Stimulated activated CD4-positive, alpha-beta T cell treated with anti-CD3 and anti-CD28 coated beads, Interleukin-1b, Interleukin-23, amount 100 ng/mL, for 1 hour (primary cell): ENCODE measurements at places on chromosomes 4 and X.

DNA sequence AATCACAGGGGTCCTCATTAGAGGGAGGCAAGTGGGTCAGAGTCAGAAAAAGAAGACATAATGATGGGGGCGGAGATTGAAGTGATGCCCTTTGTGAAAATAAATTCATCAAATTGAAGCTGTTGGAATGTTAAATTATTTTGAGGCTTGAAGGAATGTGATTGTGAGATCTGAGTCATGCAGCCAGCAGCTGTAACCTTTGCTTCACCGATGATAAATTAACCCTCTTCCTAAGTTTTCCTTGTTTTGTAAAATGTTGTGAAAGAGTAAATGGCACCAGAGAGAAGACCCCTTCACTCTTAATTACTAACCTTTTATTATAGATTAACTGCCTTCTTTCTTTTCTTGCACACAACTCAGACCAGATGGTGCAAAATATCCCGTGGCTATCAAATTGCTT lies 47.7 kb upstream of the FAM9A start:
- DNase-seq = no peak

DNA sequence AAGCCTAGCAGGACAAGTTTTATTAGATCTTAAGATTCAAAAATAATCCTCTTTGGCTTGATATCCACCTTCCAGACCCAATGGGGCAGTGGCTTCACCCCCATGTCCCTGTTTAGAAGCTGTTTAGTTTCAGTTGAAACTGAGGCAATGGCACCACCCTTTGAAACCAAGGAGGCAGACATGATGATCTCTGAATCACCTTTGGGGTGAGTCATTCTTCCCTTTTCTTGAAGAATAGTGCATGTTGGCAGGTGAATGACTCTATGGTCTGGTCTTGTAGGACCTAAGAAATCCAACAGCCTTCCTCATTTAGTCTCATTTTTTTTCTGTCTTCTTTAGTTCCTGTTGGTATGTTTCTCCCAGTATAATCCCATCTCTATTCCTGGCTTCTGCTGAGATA lies 29.5 kb upstream of the BMP15 start:
- no peak for DNase-seq

- DNase-seq = no peak
Measured at GRCh38 chr4:173301518-173302201, 32.5 kb downstream of the HMGB2 start.

DNA sequence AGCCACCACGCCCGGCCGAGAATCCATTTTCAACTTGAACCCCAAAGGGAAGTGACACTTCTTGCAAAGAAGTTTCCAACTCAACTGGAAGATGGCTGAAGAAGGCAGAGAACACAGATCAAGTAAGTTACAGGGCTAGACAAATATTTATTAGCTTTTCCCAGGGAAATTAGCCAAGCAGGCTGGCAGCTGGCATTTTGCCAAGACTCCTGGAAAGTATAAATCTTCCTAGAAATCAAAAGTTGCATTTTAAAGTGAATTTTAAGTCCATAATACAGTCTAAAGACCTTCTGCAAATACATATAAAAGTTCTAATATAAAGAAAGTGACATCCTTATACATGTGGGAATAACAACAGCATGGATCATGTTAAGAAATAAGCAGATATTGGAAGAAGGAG lies 3.4 kb upstream of the MRPL1 start:
- no peak for DNase-seq

DNA sequence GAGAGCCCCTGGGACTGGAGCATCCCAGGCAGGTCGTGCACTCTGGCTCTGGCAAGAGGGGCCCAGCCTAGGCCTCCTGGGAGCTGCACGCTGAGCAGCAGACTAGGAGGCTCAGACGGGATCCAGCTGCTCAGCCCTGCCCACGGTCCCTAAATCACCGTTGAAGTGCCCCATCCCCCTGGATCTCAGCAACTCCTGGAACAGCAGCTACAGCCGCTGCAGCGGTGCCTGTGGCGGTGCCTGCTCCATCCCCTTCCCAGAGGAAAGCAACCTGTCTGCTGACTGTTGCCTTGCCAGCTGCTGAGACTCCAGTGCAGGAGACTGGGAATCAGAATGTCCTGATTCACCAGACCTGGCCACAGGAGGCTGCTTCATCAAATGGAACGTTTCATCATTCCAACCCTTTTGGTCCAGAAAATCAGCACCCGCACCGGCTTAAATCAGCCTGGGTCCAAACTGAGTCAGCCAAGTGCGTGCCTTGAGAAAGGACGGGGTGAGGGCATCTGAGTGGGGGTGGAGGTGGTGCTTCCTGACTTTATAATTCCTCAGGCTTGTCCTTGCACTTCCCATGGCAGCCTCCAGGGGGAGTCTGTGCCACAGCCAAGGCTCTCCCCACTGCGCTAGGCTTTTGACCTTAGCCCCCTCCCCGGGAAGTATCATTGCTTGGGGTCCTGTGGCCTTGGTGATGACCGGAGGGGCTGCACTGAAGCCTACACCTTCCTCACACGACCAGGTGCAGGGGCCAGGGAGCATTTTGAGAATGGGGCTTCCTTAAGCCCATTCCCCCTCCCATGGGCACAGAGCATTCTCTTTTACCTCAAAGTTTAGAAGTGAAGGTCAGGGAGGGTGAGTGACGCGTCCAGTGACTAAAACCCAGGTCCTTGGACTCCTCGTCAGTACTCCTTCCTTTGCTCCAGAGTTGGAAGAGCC lies 6.5 kb downstream of the ZNF185 start:
- no peak for DNase-seq

- DNase-seq = no peak
Measured at GRCh38 chr4:86060341-86060740, 299.5 kb downstream of the MAPK10 start.

DNA sequence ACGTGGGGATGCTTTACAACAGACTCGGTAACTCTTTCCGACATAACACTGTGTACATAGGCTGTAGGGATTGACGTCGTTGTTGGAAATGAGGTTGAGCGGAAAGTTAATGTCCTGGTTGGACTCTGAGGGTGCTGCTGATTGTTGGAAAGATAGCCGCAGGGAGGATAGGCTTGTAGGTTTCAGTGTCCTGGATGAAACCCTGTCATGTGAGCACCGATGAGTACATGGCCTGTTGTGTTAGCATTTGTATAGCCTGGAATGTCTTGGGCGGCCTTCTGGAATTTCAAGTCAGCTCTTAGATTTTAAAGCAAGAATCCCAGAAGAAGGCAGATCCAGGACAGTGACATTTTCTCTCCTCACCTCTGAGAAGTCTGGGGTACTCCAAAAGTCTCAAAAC lies 63.3 kb downstream of the TBC1D14 start:
- no peak for DNase-seq

DNA sequence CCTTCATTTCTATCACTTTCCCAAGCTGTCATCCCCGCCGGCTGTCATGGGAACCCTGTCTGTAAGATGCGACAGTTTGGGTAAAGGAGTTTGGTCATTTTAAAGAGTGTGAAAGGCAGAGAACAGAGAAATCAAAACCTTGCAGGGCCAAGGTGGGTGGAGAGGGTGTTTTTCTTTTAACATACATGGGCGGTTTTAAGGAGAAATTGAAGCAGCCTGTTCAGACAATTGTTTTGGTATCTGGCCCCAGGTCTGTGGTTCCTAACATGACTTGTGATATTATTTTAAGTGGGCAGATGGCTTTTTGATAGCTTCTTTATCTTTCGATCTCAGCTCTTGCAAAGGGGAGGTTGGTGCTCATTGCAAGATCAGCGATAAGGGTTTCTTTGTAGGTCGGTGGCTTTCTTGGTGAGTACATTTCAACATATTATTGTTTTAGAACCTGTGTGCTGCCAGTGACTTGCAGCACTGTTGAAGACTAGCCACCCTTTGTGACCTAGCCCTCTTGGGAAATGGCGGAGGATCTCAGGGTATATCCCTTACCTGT lies 3.7 kb downstream of the PPP1R3F start:
- DNase-seq = no peak

- no peak for DNase-seq
Measured at GRCh38 chr4:40587826-40588225, 41.8 kb downstream of the RBM47 start.

DNA sequence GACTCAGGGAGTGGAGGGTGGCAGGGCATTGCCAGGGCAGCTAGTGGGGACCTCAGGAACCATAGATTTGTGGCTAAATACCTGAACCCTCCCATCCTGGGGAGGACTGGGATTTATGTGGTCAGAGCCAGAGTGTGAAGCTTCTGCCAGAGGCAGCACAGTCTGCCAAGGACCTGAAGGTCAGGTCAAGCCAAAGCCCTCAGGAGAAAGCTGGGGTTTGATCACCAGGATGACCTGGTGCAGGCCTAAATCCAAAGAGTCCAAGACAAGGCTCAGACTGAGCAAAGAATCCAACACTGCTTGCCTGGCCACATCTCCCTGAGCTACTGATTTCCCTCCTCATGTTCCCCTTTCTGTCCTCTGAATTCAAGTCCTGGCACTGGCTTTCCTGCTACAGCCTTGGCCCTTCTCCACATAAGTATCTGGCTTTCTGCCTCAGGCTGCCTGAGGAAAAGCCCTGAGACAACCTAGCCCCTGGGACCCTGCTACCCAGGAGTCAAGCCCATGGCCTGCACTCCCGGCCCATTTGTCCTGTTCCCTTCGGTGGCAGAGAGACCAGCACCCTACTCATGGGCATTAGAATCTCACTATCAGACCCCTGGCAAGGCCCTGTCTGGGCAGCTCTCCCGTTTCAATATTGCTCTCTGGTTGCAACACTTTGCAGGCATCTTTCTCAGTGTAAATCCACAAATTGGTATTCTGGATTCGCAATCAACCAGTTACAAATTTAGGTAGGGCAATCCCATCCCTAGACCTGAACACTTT lies 39.3 kb upstream of the SLC25A43 start:
- DNase-seq = no peak

- no peak for DNase-seq
Measured at GRCh38 chr4:109408711-109409110, 24.9 kb upstream of the SEC24B start.

- no peak for DNase-seq
Measured at GRCh38 chr4:80069108-80069836, 3.8 kb downstream of the ANTXR2 start.

DNA sequence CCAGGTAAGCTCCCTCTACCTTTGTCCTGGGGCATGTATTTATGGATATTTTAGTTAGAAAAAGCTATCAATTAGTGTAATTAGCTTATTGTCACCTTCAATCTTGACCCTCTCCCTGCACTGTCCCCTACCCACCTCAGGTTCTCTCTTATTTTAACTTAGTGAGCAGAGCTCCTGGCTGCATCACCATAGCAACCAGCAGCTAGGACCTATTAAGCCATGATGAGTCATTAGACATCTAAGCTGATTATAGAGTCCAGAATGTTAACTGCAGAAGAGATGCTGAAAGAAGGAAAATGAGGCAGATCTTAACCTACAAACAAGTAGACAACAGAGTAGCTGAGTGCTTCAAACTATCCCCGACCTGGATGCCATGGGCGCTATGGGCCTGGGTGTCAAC lies 36.6 kb downstream of the MAGEE2 start:
- no peak for DNase-seq

- DNase-seq = no peak
Measured at GRCh38 chrX:109959356-109959871, 43.5 kb upstream of the TMEM164 start.
